Type B pancreatic cell (in vitro differentiated cells): ENCODE measurements at places on chromosomes 6 and 20.
A peak's percentile ranks its signal among the peaks of the same experiment; 100 is the strongest.

- H3K4me3 ChIP-seq: no peak overlapping the region
- peaks cover 6% of the 10 kb centered on the region for H3K36me3 ChIP-seq
- H3K27ac ChIP-seq: no peak overlapping the region
- peaks cover 17% of the 10 kb centered on the region for H3K4me1 ChIP-seq
- DNase-seq: no peak
Measured at GRCh38 chr6:166907871-166908806, 48.2 kb downstream of the RNASET2 start.

DNA sequence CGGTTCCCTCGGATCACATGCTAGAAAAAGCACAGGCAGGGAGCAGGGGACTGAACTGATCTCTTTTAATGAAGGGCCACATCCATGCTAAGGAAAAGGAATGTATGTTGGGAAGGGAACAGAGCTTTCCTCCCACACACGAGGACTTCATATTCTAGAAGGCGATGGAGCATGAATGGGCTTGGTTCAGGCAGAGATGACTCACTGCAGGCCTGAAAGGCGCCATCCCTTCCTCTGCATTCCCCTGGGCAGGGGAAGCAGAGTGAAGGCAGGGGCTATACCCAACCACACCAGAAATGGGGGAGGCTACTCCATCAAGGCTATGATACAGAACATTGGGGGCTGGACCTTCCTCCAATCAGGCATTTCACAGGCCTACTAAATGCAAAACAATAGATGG, 30.6 kb downstream of the ELMO2 start:
- no peak overlapping the region for H3K27ac ChIP-seq
- H3K36me3 ChIP-seq: peaks cover 31% of the 10 kb centered on the region
- no peak for DNase-seq
- H3K27me3 ChIP-seq: no peaks in the 10 kb centered on the region
- no peak overlapping the region for H3K4me3 ChIP-seq

DNA sequence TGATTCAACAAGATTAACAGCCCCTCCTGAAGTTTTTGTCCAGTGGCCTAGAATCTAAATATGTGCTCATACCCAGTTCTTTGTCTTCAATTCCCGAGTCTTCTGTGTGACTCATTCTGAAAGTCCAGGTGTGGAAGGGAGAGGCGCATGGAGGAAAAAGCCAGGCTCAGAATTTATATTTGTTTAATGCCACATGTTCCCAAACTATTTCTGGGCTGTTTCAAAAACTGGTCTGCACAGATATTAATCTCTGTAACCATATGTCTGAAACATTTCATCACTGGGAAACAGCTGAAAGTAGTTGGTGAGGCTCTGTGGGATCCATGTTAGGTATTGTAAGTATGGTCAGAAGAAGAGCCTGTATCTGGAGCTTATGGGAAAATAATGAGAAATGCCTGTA, 266.0 kb downstream of the PAX1 start:
- H3K27me3 ChIP-seq: peaks cover 3% of the 10 kb centered on the region
- no peak overlapping the region for H3K27ac ChIP-seq
- H3K36me3 ChIP-seq: no peaks in the 10 kb centered on the region
- DNase-seq: no peak
- no peaks in the 10 kb centered on the region for H3K4me1 ChIP-seq
- no peak overlapping the region for H3K4me3 ChIP-seq

DNA sequence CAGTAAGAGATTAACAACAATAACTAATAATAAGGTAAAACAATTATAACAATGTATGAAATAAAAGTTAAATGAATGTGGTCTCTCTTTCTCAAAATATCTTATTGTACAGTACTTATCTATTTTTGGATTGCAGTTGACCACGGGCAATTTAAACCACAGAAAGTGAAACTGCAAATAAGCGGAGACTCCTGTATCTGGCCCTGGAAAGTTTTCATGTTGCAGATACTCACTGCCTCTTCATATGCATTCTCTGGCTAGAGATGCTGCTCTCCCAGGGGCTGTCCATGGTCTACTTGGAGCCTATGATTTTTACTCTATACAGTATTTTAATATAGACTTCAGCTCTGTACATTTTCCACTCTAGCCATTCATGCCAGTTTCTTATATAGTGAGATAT, 230.8 kb downstream of the FUT9 start:
- no peaks in the 10 kb centered on the region for H3K4me1 ChIP-seq
- no peaks in the 10 kb centered on the region for H3K27me3 ChIP-seq
- DNase-seq: no peak
- no peaks in the 10 kb centered on the region for H3K36me3 ChIP-seq

GRCh38 chr6:159075506-159076228, 30.9 kb upstream of the TAGAP start:
- DNase-seq: peak; percentile 37
- H3K36me3 ChIP-seq: no peaks in the 10 kb centered on the region
- H3K27ac ChIP-seq: no peak overlapping the region
- H3K4me1 ChIP-seq: peaks cover 11% of the 10 kb centered on the region

GRCh38 chr6:56730663-56731529, 88.2 kb upstream of the DST start:
- H3K4me1 ChIP-seq: peaks cover 34% of the 10 kb centered on the region
- no peak for DNase-seq
- no peak overlapping the region for H3K27ac ChIP-seq
- no peak overlapping the region for H3K4me3 ChIP-seq
- no peaks in the 10 kb centered on the region for H3K27me3 ChIP-seq

- H3K4me1 ChIP-seq: peaks cover 14% of the 10 kb centered on the region
- peak overlapping the region; percentile 14 for H3K27ac ChIP-seq
- H3K27me3 ChIP-seq: no peaks in the 10 kb centered on the region
- H3K4me3 ChIP-seq: no peak overlapping the region
- no peak for DNase-seq
Measured at GRCh38 chr20:14142171-14142570, 146.9 kb downstream of the MACROD2 start.

DNA sequence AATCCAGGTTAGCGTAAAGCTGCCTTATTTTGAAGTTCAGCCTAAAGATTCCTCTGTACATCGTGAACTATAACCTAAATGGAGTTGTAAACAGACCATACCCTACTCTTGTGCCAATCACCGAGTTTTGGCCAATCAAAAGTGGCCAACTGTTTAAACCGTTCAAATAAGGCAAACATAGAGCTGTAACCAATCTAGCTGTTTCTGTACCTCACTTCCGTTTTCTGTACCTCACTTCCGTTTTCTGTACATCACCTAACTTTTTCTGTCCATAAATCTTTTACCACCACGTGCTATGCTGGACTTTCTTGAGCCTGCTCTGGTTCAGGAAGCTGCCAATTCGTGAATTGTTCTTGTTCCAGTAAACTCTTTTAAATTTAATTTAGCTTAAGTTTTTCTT, 39.7 kb downstream of the LBP start:
- H3K27me3 ChIP-seq: peaks cover 12% of the 10 kb centered on the region
- H3K36me3 ChIP-seq: no peaks in the 10 kb centered on the region
- H3K4me3 ChIP-seq: no peak overlapping the region

- DNase-seq: no peak
- no peaks in the 10 kb centered on the region for H3K36me3 ChIP-seq
- H3K27ac ChIP-seq: no peak overlapping the region
- no peak overlapping the region for H3K4me3 ChIP-seq
- no peaks in the 10 kb centered on the region for H3K4me1 ChIP-seq
Measured at GRCh38 chr6:51827580-51827979, 259.8 kb downstream of the PKHD1 start.

GRCh38 chr6:55758156-55758937, 117.0 kb downstream of the BMP5 start:
- H3K36me3 ChIP-seq: peaks cover 23% of the 10 kb centered on the region
- no peaks in the 10 kb centered on the region for H3K27me3 ChIP-seq
- H3K4me1 ChIP-seq: peaks cover 7% of the 10 kb centered on the region

GRCh38 chr6:48641544-48641943, 530.5 kb upstream of the PTCHD4 start:
- no peaks in the 10 kb centered on the region for H3K36me3 ChIP-seq
- DNase-seq: no peak
- no peak overlapping the region for H3K27ac ChIP-seq

DNA sequence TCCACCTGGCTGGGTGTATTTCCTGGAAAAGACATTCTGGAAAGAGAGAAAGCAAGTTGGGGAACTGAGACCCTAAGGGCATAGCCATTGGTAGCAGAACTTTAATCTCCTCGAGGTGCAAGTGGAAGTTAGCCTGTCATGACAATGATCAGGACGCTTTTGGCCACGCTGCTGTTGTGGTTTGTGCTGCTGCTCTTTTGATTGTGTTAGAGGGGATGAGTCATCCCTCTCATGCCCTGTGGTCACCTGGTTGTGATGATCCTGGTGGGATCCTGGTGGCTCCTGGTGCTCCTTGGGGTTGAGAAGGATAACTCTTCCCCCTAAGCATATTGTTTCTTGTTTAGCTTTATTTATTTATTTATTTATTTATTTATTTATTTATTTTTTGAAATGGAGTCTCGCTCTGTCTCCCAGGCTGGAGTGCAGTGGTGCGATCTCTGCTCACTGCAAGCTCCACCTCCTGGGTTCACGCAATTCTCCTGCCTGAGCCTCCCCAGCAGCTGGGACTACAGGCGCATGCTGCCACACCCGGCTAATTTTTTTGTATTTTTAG, 350.3 kb downstream of the KIF16B start:
- H3K4me3 ChIP-seq: no peak overlapping the region
- no peak overlapping the region for H3K27ac ChIP-seq
- no peaks in the 10 kb centered on the region for H3K36me3 ChIP-seq

GRCh38 chr6:111850295-111850937, 22.8 kb downstream of the FYN start:
- H3K27me3 ChIP-seq: no peaks in the 10 kb centered on the region
- DNase-seq: no peak
- H3K36me3 ChIP-seq: peaks cover 22% of the 10 kb centered on the region
- H3K27ac ChIP-seq: peak overlapping the region; percentile 44

GRCh38 chr20:33423141-33423834, 20.3 kb downstream of the SNTA1 start:
- no peak overlapping the region for H3K27ac ChIP-seq
- H3K36me3 ChIP-seq: peaks cover 4% of the 10 kb centered on the region

DNA sequence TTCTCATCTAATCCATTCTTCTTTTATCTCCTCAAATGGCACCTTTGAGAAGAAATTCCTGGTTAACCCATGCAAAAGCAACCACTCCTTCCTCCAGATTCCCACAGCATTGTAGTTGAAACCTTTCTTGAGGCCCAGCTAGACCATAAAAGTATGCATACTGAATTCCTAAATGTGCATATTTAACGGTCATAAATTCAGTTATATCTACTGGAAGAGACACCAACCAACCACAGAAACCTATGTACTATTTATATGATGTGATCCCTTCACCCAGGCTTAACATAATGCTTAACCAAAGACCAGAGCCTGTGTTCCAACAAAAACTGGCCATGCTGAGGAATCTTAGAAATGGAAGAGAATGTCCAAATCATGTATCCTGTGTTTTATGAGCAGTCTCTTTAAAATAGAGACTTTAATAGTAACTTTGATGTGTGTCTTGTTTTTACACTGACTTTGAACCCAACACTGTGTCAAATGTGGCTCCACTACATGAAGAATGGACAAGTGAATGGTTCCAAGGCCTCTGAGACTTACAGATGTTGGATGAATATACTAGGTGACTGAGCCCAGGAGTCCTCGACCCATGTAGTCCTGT, 11.4 kb upstream of the TAF8 start:
- H3K27ac ChIP-seq: no peak overlapping the region
- no peaks in the 10 kb centered on the region for H3K36me3 ChIP-seq
- H3K27me3 ChIP-seq: no peaks in the 10 kb centered on the region
- DNase-seq: no peak

DNA sequence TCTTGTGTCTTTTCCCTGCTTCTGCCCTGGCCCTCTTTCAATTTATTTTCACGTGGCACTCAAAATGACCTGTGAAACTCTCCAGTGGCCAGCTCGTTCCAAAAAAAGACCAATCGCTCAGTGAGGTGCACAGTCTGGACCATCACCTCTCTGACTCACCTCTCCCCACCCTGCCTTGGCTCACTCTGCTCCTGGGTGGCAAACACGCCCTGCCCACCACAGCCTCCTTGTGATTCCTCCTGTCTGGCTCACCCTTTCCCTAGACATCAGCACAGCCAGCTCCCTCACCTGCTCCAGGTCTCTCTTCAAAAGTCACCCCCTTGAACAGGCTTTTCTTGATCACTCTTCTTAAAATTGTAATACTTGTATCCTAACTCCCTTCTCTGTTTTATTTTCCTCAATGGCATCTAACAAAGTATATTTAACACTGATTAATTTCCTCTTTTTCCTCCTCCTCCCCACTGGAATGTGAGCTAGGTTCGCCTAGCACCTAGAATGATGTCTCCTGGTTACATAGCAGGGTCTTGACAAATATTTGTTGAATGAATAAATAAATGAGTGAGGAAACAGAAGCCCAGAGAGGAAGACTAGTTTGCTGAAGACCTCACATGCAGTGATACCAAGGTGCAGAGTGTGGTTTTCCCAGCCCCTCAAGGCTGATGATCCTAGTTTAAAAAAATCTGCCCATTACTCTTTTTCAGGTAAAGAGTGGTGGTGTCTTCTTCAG, 109.0 kb downstream of the GJA10 start:
- no peak overlapping the region for H3K27ac ChIP-seq
- H3K27me3 ChIP-seq: no peaks in the 10 kb centered on the region
- peaks cover 13% of the 10 kb centered on the region for H3K36me3 ChIP-seq
- H3K4me3 ChIP-seq: no peak overlapping the region
- no peak for DNase-seq
- H3K4me1 ChIP-seq: peaks cover 5% of the 10 kb centered on the region

DNA sequence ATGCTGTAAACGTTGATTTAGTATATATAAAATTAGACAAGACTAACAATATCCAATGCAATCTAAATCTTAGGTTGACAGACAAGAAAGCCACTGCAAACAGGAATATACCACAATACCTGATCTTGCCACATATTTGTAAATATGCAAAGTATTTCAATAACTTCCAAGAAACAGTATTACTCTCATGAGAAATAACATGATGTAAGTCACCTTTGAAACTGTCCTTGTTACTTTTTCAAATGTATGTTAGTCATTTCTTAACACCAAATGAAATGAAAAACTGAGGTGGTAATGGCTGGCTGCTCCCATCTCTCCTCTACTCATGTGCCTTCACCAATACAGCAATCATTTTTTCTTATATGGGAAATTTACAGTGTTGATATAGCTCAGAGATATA, 118.7 kb downstream of the ATG5 start:
- H3K4me3 ChIP-seq: no peak overlapping the region
- H3K27me3 ChIP-seq: no peaks in the 10 kb centered on the region
- no peak for DNase-seq
- H3K36me3 ChIP-seq: peaks cover 26% of the 10 kb centered on the region

- H3K4me1 ChIP-seq: peaks cover 4% of the 10 kb centered on the region
- H3K27ac ChIP-seq: no peak overlapping the region
- H3K4me3 ChIP-seq: no peak overlapping the region
- H3K36me3 ChIP-seq: no peaks in the 10 kb centered on the region
- DNase-seq: no peak
Measured at GRCh38 chr6:159180001-159180400, 10.8 kb downstream of the FNDC1 start.

- no peak for DNase-seq
- H3K4me1 ChIP-seq: peaks cover 22% of the 10 kb centered on the region
- peak overlapping the region; percentile 16 for H3K27ac ChIP-seq
- no peaks in the 10 kb centered on the region for H3K27me3 ChIP-seq
Measured at GRCh38 chr6:119479860-119480655, 130.5 kb upstream of the MAN1A1 start.
